ENCODE measurements at places on chromosomes 7 and 10.

DNA sequence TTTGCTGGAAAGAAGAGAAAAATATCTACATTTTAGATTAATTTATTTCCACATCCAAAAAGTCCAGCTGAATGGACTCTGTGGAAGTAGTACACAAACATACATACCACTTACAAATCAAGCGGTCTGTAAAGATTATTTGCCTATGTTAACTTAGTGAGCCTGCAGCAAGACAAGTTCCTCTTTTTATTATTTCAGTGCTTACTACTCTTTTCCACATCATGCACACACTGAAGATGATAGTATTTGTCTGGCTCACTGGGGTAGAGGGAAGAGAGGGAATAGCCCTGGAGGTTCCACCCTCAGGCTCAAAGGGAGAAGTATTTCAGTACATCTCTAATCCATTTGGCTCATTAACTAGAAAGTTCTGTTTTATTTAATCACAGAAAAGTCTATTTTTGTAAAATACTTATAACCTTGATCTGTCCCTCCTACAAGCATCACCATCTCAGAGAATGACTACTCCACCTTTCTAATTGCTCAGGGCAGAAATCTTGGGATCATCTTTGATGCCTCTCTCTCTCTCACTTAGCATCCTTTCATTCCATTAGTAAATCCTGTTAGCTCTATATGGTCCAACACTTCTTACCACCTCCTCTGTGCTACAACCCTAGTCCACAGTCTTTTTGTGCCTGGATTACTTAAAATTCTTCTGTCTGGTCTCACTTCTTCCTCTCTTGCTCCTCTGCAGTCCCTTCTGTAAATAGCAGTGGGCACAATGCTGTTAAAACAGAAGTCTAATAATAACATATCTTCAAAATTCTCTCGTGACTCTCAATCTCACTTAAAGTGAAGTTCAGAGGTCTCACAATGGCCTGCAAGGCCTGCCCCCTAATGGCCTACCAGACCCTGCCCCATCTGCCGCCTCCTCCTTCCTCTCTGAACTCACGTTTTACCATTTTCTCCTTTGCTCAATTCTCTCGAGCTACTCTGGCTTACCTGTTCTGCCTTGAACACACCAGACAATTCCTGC is 64.3 kb upstream of the CCDC6 start:
- DNase-seq: no peak

GRCh38 chr7:109111086-109111485 is 541.4 kb downstream of the DNAJB9 start:
- DNase-seq: no peak

DNA sequence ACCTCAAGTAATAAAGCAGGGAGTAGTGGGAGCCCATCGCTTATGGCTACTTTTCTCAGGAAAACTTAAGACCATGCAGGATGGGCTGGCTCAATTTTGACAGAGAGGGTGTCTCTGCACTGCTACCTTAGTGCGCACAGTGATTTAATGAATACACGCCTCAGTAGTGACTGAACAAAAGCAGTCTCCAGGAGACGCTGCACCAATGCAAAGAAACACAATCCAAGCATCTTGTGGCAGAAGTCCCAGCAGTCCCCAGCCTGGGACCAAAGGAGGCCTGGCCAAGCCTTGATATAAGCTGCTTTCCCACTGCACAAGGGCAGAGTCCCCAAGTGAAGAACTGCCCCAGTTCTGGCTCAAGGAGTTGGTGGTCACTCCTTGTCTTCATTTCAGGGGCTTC is 368.9 kb downstream of the KCNMA1 start:
- no peak for DNase-seq

DNA sequence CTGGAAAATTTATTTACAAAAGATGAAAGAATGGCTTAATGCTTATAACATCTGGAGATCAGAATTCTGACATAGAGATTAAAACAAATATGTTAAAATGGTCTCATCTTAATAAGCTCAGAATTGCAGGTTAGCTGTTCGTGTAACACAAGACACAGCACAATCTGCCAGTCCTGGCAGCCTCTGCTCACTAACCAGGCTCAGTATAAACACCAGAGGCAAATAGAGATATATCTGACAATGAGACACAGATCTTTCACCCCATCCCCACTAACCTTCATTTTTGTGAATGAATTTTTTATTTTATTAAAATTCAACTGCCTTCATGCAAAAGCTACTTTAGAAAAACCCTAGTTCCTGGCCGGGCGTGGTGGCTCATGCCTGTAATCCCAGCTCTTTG is 51.8 kb downstream of the RELN start:
- DNase-seq: no peak

DNA sequence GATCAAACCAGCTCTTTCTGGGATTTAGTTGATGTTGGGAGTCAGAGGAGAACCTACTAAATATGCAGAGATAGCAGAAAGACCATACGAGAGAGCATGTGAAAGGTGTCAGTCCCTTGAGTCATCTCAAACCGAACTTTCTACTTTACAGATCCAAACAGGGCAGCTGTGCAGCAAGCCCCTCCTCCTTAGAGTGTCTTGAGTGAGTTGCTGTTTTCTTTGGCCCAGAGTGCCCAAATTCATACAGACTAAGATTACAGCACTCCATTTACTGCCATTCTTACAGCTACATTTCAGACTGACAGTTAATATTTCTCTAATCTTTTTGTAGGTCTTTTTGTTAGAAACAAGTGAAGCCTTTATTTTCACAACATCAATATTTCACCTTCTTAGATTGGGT is 53.4 kb downstream of the NRCAM start:
- no peak for DNase-seq

DNA sequence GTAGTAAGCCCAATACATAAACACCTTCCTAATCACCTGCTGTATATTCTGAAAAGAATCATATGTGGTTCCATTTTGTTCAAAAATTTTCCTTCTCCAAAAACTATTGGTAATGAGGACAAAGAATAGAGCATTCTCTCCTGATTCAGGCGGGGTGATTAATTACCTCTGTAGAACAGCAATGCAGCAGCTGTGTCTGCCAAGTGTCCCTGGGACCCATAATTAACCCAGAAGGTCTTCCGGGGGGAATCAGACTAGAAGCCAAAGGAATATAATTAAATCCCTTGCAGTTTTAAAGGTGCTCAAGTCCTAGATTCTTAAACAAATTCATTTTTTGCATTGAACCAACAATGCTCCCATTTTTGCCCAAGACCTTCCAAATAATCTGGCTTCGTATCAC is 60.3 kb upstream of the ABLIM1 start:
- DNase-seq: no peak

DNA sequence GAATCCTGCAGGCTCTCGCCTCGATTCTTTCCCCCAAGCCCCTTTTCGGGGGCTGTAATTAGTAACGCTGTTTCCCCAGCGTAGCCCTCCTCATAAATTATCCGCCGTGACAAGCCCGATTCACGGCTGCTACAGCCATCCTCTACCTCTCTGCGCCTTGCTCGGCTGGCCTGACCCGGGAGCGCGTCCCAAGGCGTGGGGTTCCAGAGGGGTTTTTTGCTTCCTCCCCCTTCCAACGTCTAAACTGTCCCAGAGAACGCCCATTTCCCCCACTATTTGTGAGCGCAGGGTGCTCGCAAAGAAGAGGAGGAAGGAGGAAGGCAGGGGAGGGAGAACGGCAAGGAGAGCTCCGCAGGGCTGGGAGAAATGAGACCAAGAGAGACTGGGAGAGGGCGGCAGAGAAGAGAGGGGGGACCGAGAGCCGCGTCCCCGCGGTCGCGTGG is 880 bp downstream of the HOXA5 start:
- DNase-seq: no peak

DNA sequence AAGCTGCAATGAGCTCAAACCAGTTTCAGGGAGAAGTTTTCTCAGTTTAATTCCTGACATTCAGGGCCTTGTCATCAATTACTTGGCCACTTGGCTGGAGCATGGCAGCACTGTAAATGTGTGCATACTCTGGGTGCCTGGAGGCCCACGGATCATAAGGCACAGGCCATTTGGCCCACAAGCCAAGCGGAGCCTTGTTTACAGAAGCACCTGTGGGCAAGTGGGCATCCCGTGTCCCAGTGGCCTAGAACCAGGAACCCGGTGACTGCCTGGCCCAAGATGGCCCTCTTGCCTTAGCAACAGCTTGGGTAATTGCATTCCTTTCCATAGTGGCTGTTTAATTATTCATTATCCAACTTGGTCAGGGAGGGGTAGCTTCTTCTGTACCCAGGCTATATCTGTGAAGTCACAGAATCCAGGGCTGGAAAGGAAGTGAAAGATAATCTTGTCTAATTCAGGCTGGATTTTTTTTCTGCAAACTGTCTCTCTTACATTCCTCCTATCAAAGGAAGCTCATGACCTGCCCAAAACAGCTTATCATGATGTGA is 426.4 kb upstream of the ZMIZ1 start:
- DNase-seq: no peak

- no peak for DNase-seq
Measured at GRCh38 chr10:24307696-24308485, 99.0 kb downstream of the KIAA1217 start.

DNA sequence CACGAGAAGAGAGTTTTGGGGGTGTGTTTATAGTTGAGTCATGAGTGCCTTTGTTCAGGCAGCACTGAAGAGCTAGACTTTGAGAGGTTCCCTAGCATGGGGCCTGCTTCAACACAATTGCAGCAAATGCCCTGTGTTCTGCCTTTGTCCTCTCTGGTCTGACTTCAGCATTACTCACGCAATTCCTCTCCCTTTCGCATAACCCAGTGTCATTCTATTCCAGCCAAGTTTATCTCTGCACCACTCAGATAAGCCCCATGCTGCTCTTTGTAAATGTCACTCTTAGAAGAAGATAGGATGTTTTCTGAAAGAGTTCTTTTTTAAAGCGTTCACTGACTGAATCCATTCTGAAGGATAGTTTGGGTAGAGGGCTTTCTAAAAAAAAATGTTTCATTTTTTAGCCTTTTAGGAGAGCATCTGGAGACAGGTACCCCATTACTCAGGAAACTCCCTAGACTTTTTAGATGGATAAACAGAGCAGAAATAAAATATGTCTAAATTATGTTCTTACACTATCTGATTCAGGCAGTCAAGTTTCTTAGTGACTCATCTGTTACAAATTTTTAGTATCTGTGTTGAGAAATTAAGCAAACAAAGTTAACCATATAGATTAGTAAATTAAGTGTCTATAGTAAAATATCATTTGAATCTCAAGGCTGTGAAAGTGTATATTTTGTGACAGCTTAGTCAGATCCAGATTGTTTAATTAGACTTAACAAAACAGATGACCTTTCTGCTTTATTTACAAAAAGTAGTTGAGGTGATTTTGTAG is 318.5 kb downstream of the GPR158 start:
- no peak for DNase-seq

DNA sequence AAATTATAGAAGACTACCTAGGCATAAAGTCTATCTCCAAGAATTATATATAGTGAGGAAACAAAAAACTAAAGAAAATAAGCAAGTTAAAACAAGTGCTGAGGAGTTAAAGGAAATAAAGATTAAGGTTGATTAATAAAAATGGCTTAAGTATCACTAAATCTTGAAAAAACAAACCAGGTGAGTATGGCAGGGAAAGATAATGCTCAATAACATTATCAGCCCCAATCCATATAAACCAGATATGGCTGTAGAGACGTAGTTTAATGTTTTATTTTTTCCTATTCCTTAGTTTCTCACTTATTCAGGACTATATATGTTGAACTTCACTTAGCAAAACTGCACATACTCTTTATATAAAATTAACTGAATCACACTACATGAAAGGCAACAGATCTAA is 4.4 kb downstream of the WASL start:
- no peak for DNase-seq

GRCh38 chr7:115024276-115024675 is 102.4 kb downstream of the MDFIC start:
- DNase-seq: no peak

DNA sequence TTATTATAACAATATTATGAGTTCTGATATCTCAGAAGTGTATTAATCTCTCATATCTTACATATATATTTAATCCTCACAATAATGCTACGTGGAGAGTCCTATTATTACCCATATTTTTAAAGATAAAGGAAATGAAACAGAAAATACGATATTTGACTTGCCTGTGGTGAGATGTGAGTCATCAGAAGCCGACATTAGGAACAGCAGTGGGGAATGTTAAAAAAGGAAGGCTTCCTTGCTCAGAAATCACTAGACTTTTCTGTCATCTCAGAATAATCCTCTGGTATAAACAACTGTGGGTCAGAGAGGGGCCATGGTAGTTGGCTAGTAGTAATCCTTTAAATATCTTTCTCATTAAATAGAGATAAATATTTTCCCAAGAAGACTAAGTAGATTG is 402.3 kb upstream of the PCDH15 start:
- DNase-seq: no peak

- no peak for DNase-seq
Measured at GRCh38 chr7:39529582-39529981, 36.6 kb upstream of the YAE1 start.

DNA sequence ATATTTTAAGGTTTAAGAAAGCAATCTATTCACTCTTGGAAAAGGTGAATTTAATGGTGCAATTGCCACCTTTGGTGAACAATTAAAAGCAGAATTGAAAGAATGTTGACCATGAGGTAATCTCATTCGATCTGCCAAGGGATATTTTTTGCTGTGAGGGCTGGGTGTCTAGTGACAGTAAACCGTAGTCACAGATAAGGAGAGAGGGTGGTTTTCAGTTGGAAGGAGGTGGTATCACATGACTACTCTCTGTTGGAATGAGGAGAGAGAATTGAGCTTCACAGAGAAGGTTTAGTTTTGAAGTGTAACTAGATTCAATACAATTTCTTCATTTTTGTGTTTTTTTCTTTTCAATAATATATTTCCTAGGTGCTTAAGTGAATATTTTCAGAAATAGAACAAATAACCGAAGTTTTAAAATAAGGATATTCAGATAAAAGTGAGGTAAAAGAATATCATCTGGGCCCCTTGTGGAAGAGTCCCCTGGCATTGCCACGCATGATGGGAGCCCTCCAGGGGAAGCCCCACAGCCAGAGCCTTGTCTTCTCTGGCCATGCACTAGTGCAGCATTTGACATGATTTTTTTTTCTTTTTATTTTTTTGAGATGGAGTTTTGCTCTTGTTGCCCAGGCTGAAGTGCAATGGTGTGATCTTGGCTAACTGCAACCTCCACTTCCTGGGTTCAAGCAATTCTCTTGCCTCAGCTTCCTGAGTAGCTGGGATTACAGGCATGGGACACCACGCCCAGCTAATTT is 73.4 kb downstream of the GPR141 start:
- no peak for DNase-seq

- no peak for DNase-seq
Measured at GRCh38 chr7:138072726-138073125, 3.5 kb upstream of the AKR1D1 start.

DNA sequence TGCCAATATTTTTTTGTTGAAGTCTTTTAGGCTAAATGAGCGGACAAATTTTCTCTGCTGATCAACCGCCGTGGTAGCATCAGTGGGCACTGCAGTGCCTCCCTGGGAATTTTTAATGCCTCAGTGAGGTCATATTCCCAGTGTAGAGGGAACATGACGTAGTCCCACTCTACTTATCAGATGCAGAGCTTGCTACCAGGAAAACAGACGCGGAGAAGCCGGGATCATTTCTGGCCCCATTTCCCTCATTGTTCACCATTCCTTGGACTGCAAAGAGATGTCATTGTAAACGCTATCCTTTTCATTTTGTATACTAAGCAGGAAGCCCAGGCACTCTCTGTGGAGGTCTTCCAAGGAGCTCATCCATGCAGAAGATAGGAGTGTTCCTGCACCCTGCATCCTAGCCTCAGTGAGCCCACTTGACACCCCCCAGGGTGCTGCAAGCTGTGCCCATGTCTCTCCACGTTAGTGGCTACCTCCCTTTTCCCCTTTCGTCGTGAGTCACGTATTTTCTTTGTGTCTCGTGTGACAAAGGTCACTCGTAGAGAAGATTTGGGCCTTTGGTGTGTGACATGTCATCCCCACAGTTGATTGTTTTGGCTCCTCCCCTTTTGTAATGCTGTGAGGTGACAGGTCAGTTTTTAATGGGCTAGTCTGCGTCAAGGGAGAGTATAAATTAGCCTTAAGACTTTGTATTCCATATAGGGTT is 145.5 kb downstream of the TCF7L2 start:
- DNase-seq: no peak

Measured in NCI-H2029 (cell line).